GM18507 (cell line): ENCODE measurements at places on chromosomes 4 and X.

DNA sequence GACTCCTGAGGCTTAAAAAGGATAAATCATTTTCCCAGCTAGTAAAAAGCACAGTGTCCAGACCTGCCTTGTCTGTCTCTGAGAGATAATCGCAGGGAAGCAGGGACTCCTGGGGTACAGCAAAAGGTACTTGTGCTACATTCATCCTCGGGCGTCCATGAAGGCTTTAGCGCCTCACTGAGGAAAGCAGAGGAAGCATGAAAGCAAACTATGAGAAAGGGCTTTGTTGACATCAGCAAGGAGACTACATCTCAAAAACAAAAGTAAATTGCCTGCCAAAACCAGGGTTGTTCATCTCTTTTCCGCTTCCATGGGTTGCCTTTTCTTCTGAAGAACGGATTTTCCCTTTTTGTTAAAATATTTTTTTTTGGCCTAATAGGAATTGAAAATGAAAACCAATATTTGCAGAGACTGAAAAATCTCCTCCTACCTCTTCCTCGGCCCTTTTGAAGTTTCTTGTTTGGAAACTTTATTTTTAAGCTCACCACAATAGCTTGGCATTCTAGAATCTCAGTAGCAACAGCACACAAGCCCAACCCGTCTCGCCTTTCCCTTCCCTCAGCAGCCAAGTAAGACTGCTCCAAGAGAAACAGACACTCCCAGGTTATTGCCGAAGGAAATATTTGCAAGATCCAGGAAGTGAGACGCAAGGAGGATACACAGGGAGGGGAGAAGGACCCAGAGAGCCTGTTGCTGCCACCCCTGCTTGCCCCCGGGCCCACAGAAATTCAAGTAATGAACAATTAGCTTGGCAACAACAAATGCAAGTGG, 148.3 kb upstream of the DGKK start:
- no peak for DNase-seq

GRCh38 chrX:105723966-105724735, 98.2 kb upstream of the NRK start:
- DNase-seq = no peak

GRCh38 chrX:136541294-136541693, 9.3 kb downstream of the VGLL1 start:
- DNase-seq = no peak

DNA sequence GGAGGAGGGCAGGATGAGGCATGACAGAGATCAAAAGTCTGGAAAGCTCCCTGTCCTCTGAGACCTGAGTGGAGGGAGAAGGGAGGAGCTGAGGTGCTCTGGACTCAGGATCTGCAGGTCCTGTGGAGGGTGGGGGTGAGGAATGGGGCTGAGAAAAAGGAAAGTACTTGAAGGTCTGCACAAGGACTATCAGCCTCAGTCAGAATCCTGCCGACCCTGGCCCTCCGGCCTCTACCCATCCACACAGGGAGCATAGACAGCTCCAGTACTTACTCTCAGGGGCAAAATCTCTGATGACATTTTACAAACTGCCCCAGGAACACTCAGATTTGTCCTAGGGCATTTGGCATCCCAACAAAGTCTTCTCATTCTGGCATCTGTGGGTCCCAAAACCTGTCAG, 991 bp upstream of the ITIH6 start:
- DNase-seq = no peak

GRCh38 chr4:6986072-6986780, 56.9 kb upstream of the TADA2B start:
- no peak for DNase-seq

DNA sequence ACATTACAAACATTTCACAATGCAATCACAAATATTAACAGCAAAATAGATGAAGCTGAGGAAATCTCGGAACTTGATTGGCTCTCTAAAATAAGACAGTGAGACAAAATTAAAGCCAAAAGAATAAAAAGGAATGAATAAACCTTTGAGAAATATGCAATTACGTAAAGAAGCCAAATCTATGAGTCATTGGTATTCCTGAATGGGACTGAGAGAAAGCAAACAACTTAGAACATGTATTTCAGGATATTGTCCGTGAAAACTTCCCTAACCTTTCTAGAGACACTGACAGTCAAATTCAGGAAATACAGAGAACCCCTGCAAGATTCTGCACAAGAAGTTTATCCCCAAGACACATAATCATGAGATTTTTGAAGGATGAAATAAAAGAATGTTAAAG, 48.4 kb upstream of the SPANXN2 start:
- no peak for DNase-seq

DNA sequence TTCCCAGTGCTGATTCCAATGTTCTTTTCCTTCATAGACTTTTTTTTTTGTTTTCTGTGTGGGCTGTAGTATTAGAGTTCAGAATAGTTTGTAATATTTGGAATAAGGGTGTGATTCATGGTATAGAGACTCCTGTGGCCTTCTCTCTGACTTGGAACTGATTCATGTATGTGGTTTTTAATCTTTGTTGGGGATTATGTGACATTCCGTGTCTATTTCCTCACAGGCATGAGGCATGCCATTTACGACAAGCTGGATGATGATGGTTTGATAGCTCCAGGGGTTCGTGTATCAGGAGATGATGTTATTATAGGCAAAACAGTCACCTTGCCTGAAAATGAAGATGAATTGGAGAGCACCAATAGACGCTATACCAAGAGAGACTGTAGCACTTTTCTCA, 44.4 kb downstream of the POLR2B start:
- DNase-seq = no peak

DNA sequence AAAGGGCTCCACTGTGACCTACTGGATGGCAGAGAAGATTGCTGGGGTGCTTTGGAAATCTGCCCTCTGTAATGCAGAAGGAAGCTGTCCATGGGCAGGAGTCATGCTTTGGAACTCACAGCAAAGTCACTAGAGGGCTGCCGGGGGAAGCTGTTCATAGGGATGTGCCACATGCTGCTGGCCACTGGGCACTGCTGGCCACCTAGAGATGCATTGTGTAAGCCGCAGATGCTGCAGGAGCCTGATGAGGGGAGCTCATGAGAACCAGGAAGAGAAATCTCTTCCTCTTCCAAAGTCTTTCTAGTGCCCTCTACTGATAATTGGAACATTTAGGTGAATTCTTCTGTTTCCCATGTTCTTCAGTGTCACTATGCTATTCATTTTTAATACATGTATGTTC, 31.2 kb upstream of the UXT start:
- DNase-seq = no peak

GRCh38 chr4:104967034-104967401, 179.7 kb upstream of the TET2 start:
- no peak for DNase-seq

GRCh38 chrX:19057856-19058255, 64.4 kb downstream of the ADGRG2 start:
- no peak for DNase-seq

GRCh38 chr4:101018836-101019235, 328.5 kb downstream of the PPP3CA start:
- no peak for DNase-seq

DNA sequence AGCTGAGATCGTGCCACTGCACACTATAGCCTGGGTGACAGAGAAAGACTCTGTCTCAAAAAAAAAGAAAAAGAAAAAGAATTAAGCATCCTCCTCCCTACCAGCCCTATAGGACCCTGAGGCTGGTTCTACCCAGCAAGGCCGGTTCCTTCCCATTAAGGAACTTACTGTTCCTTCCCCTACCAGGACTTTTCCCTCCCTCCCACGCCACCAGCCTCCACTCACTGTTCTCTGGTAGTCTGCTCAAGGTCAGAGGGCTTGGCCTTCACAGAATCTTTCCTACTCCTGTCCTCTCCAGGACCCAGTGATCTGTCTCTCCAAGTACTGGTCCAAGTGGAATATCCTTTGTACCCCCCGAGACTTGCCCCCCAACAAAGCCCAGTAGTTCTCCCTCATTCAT, 1.4 kb downstream of the GRIPAP1 start:
- no peak for DNase-seq

DNA sequence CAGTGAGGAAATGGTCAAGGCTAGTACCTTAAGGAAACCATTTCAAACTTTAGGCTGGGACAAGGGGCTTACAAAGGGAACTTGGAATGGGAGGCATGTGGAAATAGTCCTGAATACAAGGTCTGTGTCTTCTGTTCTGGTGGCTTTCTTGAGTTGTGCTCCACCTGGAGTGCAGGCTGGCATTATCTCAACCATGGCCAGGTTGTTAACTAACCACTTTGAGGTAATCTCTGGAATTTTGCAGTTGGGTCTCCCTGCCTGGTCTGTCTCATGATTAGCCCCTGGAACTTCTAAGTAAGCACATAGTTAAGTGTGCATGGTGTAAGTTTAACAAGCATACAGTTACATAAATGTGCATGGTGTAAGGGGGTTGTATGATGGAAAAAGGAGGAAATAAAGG, 77.5 kb downstream of the PCDH18 start:
- no peak for DNase-seq

GRCh38 chrX:22345884-22346283, 73.2 kb downstream of the CBLL2 start:
- DNase-seq = no peak

DNA sequence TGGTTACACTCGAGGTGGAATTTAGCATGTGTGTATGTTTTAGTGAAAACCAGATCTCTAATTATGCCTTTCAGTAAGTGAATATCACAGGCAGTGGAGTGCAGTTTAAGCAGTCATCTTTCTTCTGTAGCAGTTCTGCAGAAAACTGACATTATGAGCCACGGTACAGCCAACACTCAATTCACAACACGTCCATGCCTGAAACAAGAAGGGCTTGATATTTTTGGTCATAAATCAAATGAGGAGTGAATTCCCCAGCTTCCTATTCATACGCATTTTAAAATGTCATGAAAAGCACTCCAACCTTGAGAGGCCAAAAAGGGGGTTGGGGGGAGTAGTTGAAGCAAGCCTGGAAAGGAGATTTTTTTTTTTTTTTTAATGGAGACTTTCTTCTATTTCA, 316.7 kb downstream of the ARHGAP10 start:
- no peak for DNase-seq

GRCh38 chr4:3374667-3375066, 67.1 kb upstream of the HGFAC start:
- DNase-seq = no peak

DNA sequence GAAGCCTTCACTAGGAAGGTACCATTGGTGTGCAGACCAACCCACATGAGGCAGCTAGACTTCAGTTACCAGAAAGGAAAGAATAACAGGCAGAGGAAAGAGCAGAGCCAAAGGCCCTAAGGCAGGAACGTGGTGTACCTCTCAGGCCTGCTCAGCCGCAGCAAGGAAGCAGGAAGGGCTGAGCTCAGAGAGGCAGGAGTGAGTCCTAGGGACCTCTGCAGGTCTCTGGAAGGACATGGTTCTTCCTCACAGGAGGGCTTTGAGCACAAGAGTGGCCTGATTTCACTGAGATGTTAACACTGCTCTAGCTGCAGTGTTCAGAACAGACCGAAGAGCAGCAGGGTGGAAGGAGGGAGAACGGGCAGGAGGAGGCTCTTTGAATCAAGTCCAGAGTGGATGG, 124.6 kb downstream of the DCHS2 start:
- no peak for DNase-seq

GRCh38 chr4:186351668-186352194, 85.7 kb downstream of the F11 start:
- no peak for DNase-seq

DNA sequence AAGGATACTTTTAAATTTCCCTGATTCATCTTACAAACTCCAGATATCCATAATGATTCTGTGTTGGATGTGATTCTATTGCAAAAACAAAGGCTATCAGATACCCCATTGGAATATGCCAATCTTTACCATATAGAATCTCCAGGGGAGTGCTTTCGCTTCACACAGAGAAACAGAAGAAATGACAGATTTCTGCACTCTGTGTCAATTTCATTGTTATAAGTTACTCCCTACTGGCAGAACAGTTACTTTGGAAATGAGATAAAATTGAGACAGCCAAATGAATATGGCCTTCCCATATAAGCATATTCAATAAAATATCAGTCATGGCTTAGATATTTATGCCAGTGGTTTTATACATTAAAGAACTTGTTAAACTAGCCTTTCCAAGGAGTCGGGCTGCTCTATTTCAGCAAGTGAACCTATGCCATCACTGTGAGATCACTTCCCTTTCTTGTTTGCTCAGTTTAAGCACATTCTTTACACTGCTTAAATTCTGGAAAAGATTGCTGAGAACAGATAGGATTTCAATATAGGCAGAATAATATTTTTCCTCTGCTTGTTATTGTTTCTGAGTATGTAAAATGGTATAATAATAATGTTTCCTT, 127.5 kb upstream of the ANXA10 start:
- no peak for DNase-seq

DNA sequence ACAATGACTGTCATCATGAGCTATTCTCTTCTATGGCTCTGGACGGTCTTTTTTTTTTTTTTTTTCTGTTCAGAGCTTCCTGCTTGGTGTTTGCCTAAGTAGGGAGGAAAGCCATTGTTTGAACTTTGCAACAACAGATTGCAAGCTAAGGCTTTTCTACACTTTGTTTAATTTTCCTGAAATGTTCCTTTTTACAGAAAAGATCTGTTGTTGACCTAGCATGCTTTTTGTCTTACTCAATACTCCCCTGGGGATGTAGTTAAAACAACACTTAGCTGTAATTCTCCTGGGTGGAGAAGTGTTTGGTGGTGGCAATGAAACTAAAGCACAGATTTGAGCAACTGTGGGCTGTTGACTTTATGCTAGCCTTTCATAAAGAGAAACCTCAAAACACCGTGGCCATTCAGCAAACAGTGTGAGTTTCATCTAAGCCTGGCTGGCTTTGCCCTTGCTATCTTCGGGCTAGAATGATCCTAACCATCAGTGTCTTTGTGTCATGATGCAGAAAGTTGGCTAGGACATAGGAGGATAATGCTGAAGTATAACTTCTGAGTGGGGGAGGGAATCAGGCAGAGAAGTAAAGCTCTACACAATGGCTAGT, 110.5 kb downstream of the ANXA3 start:
- no peak for DNase-seq
